Activated T-cell treated with anti-CD3 and anti-CD28 coated beads, Interleukin-2, amount 50 U/mL, for 48 hours (primary cell): ENCODE measurements at places on chromosomes 2 and 18.

- DNase-seq: no peak
These were observed 254.1 kb downstream of the GLI2 start for GRCh38 chr2:120989512-120990441.

GRCh38 chr18:10376731-10377130, 77.7 kb upstream of the APCDD1 start:
- no peak for DNase-seq

DNA sequence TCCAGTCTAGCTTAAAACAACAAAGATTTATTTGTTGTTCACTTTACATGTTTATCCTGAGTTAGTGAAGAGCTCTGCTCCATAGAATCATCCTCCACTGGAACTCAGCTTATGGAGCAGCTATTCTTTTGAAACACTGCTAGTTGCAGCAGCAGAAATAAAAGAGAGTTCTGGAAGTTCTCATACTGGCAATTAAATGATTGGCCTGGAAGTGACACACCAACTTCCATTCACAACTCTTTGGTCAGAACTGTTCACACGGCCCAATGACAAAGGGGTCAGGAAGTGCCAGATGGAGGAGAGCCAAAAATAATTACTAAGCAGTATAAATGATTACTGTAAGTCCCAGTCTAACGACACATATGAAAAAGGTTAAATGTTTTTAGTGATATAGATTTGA, 39.1 kb downstream of the FBXO11 start:
- DNase-seq: no peak

DNA sequence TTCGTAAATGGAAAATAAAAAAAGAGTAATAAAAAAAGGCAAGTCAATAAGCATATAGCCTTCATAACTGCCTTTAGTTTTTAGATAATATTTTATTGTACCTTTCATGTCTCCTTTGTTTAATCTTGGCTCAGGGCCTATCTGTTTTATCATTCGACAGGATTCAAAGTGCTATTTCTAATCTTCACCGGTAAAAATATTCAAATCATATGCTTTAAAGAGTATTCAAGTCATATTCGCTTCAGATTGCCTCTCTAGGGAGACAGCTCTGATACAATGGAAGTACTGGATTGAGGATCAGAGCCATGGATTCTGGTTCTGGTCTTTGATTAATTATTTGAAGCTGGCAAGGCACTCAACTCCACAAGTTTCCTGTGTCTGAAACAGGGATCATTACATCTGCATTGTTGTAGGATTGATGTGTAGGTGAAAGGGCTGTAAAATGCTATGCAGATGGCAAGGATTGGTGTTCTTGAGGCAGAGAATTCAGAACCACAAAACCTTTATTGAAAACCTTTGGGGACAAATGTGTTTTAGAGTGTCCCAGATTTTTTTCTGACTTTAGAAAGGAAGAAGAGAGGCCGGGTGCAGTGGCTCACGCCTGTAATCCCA, 84.3 kb upstream of the RAPH1 start:
- no peak for DNase-seq

DNA sequence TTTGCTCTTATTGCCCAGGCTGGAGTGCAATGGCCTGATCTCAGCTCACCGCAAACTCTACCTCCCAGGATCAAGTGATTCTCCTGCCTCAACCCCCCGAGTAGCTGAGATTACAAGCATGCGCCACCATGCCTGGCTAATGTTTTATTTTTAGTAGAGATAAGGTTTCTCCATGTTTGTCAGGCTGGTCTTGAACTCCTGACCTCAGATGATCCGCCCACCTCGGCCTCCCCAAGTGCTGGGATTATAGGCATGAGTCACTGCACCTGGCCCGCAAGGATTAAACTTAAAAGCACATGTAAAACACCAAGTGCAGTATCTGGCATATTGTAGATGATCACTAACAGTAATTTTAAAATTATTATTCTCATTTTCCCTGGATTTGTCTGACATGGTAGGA, 72.9 kb downstream of the C1QL2 start:
- DNase-seq: no peak

DNA sequence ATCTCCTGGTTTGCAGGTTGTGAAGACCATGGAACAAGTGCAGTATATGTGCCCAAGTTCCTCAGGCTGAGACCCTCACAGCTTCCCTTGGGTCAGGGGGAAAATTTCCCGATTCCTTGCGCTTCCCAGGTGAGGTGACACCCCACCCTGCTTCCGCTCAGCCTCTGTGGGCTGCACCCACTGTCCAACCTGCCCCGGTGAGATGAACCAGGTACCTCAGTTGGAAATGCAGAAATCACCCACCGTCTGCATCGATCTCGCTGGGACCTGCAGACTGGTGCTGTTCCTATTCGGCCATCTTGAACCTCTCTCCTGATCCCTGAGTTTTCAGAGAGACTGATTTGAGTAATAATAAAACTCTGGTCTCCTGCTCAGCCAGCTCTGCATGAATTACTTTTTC, 30.6 kb downstream of the CHCHD5 start:
- DNase-seq: no peak

DNA sequence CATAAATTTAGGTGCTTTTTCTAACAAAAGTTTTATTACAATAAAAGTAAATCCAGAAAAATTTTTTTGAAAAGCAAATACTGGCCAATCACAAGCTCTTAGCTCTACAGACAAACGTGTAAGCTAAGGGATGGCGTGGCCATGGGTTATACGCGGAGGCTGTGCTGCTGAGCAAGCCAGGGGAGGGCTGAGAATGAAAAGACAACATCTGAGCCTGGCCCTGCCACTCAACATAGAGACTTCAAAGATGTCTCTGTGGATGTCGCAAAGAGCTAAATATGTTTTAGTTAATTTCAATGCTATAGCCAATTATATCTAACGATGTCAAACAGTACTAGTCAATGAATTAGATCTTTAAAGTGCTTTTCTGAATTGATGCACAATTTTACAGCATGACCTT, 33.3 kb upstream of the NT5DC4 start:
- no peak for DNase-seq

DNA sequence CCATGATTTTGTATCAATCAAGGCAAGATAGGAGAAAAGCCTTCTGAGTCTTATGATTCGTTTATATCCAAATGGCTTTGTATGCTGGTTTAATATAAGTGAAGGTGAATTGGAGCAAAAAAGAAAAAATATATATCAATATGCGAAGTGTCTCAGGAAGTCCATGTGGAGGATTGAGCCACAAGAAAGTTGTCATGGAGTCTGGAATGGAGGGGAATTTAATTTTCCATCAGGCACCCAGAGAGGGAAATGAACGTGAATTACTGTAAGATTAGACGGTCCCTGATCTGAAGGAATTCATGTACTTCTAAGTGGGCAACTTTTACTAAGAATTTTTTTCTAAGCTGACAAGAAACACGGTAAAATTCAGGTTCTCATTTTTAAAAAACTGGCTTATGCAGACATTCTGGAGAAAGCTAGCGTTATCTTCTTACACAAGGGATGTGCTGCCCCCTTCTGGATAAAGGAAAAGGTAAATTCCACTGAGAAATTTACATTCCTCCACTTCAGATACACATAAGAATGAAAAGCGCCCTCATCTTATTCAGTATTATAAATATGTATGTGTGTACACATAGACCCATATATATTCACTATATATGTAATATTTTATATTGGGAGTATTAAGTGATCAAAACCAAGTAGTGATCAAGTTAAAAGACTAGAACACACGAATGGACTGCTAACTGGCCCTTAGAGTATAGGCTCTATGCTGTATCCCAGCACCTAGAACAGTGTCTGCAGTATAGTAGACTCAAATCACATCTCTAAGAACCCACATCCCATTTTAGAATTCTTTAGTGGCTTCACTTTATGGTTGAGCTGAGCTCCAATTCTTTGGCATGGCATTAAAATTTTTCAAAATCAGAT, 289.0 kb upstream of the TFPI start:
- DNase-seq: no peak

GRCh38 chr2:43531251-43531650, 64.6 kb downstream of the THADA start:
- no peak for DNase-seq

DNA sequence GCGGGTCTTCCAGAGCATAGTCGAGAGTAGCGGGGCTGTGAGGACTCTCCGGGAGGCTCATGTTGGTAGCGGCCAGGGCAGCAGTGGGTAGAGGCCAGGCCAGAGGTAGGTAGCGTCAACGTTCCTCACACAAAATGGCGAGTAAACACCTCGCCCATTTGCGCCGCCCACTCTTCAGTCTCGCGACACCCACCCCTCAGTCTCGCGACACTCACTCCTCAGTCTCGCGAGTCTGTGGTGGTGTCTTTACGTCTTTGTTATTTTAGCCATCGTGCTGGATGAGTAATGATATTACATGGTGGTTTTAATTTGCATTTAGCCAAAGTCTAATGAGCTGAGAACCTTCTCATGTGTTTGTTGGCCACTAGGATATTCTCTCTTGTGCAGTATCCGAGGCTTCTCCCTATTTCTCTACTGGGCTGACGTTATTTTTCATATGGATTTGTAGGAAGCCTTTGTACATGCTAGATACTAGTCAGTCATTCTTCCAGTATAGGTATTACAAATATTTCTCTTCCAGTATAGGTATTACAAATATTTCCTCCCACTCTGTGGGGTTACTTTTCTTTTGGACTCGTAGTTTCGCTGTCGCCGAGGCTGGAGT, at the start of gene TSPYL6:
Gene TSPYL6, minus strand, starts transcription at position 139 of the 604 bp plus-strand sequence. Its CDS starts 78 bp downstream, at position 61.
- DNase-seq: no peak

GRCh38 chr2:191705084-191705483, 27.1 kb downstream of the NABP1 start:
- DNase-seq: no peak

DNA sequence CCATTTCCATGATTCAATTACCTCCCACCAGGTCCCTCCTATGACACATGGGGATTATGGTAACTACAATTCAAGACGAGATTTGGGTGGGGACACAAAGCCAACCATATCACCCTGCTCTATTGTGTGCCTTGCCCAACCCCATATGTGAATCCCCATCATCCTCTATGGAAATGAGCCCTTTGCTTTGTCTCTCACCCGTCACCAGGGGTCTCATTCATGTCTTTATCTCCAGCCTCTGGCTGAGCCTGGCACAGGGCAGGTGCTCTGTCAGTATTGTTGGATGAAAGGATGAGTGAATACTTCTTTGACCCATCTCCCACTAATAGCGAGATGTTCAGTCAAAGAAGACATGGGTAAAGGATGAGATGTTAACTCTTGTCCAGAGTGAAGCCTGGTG, 116.6 kb upstream of the LGALSL start:
- no peak for DNase-seq

- peak; percentile 25 for DNase-seq
These were observed 2.4 kb downstream of the EPAS1 start for GRCh38 chr2:46299365-46300263.

DNA sequence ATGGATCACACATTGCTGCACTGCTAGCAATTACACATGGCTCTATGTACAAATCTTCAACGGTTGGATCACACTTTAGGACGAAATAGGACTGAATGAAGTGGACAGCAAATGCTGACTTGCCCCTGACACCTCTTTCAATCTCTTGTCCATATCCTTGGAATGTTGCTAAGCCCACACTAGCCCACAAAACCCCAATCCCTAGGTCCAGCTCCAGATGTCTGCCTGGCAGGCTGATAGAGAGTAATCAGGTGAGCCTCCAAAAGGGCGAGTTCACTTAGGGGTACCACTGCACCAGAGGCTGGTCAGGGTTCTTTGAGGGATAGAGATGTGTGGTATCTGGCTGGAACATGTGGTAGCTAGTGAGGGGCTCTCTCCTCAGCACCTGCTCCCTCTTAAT, 18.5 kb upstream of the FHOD3 start:
- DNase-seq: no peak

- no peak for DNase-seq
These were observed 72.0 kb downstream of the KCNF1 start for GRCh38 chr2:10983711-10984110.

DNA sequence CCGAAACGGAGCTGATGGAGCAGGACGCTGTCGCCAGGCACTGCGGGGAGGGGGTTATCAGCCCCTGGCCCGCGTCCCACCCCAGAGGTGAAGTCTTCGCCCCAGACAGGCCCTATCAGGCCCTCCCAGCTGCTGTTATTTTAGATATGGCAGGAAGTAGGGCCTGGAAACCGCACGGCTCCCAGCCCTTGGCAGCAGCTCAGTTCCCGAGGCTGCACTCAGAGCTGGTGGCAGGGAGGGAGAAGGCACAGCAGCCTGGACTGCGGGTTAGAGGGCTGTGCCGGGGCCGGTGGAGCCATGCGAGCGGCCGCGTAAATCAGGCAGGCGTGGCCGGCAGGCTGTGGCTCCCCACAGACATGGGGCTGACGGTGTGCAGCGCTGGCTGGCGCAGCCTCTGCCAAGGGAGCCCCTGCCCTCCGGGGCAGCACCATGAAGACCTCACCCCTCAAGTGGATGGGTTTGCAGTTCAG, 111.4 kb downstream of the NFATC1 start:
- peak; percentile 58 for DNase-seq

DNA sequence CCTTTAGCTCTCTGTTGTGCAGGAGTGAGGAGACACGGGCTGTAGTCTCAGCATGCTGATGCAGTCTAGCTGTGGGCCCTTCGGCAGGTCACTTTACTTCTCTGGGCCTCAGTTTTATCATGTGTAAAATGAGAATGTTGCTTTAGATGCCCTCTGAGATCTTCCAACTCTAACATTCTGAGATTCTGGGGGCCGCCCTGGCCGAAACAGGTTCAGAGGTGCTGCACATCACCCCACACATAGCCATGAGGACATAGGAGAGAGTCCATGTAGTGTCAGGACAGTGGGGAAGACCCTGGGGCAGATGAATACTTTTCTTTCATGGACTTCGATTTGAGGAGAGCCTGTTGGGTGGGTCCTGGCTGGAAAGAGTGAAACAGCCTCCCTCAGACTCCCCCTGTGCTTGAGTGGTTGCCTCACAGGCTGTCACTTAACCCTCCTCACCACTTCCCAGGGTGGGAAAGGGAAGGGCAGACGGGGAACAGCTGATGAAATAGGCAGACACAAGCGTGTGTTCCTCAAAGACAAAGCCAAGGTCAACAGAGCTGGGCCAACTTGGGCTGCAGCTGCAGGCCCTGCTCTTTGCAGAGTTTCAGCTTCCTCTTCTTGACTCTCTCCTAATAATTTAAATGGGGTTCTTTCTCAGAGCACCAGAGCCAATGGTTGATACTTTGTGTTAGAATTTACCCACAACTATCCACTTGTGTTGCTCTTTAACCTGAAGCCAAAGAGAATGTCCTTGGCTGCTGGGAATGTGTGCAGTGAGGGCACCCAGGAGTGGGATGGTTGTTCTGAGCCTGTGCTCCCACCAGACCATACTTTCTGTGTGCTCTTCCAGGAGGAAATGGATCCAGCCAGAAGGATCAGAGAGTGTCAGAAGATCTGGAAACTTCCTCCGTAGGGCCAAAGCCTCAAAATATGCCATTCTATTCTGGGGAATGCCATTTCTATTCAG, 14.7 kb upstream of the MRPL33 start:
- no peak for DNase-seq

- DNase-seq: no peak
These were observed 19.5 kb downstream of the MRPL44 start for GRCh38 chr2:223976635-223977226.

- no peak for DNase-seq
These were observed 26.9 kb upstream of the CDH19 start for GRCh38 chr18:66630831-66631230.

DNA sequence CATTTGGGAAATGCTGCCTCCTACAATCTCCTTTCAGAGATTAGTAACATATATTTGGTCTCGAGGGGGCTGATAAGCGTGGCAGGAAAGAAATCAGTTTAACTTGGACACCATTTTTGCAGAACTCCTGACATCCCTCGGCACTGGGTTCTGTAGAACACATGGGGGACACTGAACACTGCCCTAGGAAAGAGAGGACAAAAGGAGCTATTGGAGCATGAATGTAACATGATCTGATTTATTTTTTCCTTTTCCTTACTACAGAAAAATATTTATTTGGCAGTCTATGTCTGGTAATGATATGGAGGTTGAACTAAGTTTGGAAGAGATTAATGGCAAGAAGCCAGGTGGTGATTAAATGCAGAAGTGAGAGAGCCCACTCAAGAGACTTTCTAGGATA, 153.8 kb downstream of the AFF3 start:
- DNase-seq: no peak
